ENCODE measurements at places on chromosomes 5 and 9.

- no peak for DNase-seq
Measured at GRCh38 chr5:118450554-118451332, 537.6 kb downstream of the DTWD2 start.

GRCh38 chr5:135951257-135951656 is 3.5 kb downstream of the LECT2 start:
- DNase-seq, result no peak

DNA sequence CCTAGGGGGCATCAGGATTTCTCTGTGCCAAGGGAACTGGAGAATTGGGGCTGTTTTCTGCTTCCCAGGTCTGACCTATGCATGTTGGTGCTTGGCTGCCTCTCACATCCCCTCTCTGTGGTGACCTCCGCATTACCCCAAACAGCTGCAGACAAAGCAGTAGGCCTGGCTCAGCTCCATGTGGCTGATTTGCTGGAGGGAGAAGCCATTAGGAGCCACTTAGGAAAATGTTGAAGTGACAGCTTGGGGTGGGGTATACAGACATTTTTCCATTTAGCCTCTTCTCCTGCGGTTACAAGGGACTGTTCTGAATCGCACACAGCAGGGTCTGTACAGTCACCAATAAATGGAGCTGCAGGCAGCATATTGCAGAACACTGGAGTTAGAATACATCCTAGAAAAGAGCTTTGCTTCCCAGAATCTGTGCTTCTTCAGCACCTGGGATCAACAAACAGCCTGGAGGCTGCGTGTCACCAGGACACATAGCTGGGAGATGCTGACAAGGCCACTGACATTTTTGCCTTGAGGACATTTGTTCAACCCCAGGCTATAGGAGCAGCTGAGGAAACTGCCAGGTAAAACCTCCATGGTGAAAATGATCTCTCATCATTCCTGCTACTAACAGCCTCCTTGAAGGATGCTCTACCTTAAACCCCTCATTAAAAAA is 335.3 kb downstream of the DIRAS2 start:
- DNase-seq, result no peak

GRCh38 chr9:94920420-94921091 is 194.1 kb downstream of the AOPEP start:
- DNase-seq, result no peak

DNA sequence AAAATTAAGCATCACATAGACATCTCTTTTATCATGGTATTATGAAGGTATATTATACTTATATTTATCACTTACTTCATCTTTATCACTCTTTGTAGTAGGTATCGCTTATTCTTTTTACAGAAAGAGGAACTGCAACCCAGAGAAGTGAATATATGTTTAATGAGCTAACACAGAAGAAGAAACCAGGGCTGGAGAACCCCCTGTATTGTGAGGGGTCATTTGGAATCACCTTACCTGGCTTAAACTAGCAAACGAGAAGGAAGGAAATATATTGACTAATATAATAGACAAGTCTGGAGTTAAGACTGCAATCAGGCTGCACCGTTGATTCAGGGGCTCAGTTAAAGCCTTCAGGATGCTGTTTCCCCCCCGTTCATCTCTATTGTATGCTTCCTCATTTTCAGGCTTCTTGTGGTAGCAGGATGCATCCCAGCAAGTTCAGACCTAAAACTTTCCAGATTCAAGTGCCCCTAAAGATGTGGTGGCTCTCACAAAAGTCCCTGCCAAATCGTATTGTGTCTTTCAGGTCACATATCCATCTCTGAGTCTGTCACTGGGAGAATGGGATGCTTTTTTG is 146.4 kb downstream of the GCNT1 start:
- no peak for DNase-seq

- no peak for DNase-seq
Measured at GRCh38 chr5:103847060-103847459, 284.5 kb upstream of the NUDT12 start.

DNA sequence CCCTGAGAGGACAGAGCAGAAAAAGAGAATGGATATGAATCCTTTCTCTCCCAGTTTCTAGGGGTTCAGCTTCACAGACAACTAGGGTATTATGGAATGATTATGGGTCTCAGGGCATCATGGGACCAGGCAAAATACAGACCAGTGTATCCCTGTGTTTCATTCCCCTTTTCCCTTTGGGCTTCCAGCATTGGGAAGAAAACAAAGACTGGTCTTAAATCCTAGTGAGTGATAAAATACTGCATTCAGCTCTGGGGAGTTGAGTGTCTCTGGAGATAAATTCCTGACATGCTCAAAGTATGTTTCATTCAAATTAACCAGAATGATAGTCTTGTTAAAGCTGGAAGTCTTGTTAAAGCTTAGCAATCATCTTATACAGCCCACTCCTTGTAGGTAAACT is 2.4 kb upstream of the POU4F3 start:
- no peak for DNase-seq

- no peak for DNase-seq
Measured at GRCh38 chr5:108003178-108003577, 332.4 kb upstream of the EFNA5 start.

Data from activated T-cell treated with anti-CD3 and anti-CD28 coated beads, Interleukin-2, amount 50 U/mL, for 24 hours (primary cell).